Activated CD8-positive, alpha-beta memory T cell treated with anti-CD3 and anti-CD28 coated beads, Interleukin-2, amount 50 U/mL, for 4 hours (primary cell): ENCODE measurements at places on chromosomes 4 and X.

DNA sequence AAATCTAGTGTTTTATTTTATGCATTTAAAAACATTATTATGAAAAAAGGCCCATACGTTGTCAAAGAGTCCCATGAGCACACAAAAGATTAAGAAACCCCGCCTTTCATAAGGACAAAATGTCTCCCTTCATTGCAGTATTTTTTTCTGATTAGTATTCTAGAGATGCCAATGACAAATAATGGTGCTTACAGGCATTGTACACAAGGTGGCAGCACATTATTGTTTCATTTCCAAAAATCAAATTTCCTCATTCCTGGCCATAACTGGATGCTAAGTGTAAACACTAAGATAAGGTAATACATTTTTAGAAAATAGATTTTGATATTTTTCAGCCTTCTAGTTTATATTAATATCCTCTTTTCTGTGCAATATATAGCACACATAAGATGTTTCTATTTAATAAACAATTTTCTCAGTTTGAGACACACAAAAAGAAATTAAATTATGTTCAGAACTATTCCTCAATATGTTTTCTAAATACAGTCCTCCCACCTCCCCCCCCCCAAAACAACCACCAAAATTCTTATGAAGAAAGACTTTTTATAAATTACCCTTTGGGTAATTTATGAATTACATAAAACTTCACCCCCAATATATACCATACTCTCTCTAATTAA, 47.7 kb downstream of the TIGD2 start:
- no peak for DNase-seq

DNA sequence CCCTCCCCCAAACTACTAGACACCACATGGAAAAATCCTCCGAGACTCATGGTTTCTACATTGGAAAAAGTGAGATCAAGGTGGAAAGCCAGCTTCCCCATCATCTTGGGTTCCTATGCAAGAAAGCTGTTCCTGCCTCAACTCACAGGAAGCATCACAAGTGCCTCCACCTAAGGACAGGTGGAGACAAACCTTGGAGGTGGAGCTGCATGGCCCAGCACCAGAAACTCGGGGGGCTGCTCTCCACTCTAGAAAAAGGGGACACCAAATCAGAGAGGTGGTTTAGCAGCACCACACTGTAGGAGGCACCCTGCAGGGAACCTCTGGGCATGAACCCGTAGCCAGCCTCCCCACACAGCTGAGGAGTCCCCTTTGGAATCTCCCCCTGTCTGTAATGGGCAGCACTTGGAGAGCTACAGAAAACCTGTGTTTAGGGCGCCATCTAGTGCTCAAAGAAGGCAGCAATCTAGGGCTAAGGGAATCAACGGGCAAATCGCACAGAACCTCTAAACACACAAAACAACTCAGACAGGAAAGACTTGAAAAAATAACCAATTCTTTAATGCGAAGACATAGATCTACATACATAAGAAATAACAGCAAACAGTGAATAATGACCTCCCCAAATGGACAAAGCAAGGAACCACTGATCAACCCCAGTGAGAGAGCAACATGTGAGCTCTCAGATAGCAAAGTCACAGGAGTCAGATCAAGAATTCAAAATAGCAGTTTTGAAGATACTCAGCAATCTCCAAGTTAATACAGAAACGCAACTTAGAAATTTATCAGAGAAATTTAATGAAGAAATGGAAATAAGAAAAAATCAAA, 37.0 kb upstream of the ZBTB33 start:
- peak; percentile 54 for DNase-seq

- no peak for DNase-seq
Measured at GRCh38 chr4:42845586-42845985, 46.9 kb upstream of the GRXCR1 start.

- DNase-seq: no peak
Measured at GRCh38 chrX:39559229-39559628, 538.5 kb downstream of the BCOR start.

DNA sequence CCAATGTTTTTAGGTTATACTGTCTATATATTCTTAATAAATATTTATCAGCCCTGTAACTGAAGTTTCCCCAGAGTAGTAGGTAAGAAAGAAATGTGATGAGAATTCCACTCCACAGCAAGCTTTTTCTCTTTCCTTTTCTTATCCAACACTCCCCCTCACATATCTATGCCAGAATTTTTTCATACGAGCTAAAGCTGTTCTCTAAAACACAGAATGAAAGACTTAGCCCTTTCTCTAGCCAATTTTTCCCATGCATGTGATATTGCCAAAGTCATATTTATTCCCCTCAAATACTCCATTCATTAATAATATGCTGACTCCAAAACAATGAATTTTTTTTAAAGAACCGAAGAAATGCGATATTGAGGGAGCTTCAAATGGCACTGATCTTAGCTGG, 32.3 kb downstream of the VEGFC start:
- no peak for DNase-seq

DNA sequence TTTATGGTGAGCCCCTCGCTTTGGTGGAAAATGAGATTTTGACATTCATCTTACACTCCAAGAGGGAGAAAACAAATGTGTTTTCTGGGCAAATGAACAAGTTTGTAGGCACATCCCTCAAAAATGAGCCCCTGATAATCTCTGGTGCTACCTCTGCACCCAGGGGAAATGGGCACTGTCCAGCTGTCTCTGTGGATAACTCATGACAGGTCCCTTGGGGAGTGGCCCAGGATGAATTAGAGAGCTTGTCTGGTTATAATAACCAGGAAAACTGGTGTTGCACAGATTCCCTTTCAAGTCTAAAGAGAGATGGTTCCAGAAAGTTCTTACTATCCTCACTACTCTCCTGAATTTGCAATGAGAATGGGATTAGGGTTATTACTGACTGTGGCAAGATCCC, 7.5 kb downstream of the RASL11B start:
- no peak for DNase-seq

- no peak for DNase-seq
Measured at GRCh38 chrX:150463566-150463965, 100.4 kb downstream of the MAMLD1 start.

GRCh38 chr4:185559915-185560281, 24.6 kb upstream of the PDLIM3 start:
- no peak for DNase-seq

DNA sequence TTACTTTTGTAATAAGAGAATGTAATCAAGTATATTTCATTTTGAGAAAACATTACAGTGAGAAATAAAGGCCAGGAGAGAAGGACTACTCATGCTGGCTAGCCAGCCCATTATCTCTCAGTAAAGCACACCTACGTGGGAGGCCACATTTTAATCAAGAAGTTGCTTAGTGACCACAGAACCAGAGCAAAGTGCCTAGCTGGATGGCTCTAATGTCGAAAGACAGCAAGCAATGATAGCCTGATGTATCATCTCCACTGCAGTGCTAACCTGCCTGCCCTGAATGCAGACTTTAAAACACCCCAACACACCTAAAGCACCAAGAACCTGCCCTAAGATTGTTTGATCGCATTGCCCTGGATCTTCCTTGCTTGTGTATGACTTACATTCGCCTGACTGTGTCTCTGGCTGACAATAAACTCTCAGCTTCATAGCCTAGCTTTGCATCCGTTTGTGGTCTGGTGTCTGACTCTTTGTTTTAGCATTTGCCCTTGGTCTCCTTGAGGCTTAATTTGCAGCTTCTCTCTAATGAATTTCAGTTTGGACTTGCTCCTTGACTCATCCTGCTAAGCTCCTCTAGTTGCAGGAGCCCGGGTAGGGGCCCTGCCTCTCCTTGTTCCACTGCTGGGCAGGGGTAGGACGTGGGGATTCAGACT, 31.4 kb upstream of the SOWAHD start:
- DNase-seq: no peak

- DNase-seq: no peak
Measured at GRCh38 chr4:101158134-101158482, 189.2 kb downstream of the PPP3CA start.

DNA sequence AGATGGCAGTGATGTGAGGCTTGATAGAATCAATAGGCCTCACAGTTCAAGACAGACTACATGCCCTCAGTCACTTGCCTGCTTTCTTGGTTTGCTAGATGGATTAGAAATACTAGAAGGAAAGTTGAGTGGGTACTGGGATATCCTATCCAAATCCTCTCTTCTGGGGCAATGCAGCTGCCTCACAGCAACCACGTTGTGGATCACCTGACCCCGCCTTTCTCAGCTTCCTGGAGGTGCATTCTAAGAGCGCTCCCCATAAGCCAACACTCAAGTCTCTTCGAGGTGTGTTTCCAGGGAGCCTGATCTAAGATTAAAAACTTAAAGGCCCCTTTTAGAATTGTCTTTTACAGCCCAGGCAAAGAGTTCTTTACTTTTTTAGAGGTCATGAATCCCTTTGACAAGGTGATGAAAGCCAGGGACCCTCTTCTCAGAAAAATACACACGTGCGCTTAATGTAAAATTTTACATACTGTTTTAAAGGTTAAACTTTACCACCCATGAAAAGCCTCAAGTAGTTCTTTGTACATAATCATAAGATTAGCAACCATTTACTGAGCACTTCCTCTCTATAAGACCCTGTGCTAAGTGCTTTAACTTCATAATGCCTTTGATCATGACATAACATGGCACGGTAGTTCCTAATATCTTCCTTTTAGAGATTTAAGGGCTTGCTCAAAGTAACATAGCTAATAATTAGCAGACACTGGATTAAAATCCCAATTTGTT, 840 bp upstream of the RPL34 start:
- peak; percentile 31 for DNase-seq

- no peak for DNase-seq
Measured at GRCh38 chrX:143663755-143664154, 27.9 kb upstream of the SLITRK4 start.

DNA sequence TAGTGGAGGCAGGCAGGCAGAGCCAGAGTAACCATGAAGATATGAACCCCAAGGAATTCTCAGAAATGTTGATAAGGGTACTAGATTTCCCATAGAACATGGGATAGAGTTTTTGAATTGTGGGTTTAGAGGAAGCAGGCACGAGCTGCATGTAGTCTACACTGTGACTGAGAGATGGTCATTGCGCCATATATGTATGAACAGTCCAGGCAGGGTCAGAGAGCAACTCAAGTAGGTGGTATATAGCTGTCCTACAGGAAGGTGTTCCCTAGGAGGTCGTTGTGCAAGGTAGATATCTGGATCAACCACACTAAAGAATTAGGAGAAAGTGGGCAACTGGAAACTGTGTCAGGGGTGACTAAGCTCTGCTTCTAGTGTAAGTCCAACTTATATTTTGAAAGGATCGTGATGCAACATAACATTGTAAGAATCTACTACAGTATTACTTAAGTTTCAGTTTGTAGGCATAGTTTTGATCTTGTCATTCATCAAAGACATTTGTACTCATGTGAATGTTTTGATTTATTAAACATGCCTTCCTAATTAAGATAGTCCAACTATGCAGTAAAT, 94.6 kb downstream of the HPGD start:
- no peak for DNase-seq

DNA sequence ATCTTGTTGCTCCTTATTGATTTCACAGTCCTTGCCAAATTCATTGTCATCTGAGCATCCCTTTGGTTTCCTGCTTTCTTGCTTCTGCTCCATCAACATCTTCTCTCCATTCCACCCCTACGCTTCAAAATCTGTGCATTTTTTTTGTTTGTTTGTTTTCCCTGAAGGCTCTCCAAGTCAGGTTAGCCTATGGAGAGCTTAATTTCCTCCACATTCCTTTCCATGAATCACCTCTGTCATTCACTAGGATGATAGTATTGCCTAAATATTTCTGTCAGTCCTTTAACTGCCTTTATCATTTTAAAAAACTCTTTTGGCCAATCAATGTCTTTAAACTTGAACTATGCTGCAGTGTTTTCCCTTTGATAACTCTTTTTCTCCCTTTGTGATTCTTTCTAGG, 67.7 kb downstream of the PPARGC1A start:
- no peak for DNase-seq

GRCh38 chr4:103018391-103019307, 856 bp downstream of the SLC9B1 start:
- DNase-seq: no peak

DNA sequence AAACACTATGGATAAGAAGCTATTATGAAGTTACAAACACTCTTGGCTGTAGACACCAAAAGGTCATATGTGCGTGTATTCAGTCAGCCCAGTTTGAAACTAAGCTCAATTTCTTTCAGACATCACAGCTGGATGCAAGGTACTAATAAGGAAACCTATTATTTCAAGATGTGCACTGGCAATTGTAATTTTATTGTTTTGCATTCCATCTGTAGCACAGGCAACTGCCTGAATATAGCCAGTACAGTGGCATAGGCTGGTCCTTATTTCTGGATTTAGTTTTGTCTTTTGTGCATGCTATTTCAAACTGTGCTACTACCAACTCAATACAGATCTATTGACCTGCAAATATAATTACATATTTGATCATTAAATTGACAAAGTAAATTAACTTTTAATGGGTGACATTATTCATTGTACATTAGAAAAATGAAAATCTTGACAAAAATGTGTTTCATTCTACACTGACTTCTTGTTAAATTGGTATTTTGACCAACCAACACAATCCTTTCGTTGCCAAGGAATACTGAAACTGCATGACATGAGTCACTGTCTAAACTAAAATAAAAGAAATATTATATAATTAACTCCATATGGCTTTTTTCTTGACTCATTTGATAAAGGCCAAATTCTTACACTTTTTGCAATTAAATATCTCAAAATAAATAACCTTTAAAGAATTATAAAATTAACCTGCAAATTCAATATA, 594.3 kb upstream of the ADGRL3 start:
- no peak for DNase-seq

GRCh38 chrX:29297171-29297800, 710.0 kb downstream of the IL1RAPL1 start:
- no peak for DNase-seq

- no peak for DNase-seq
Measured at GRCh38 chr4:117096886-117097285, 11.5 kb upstream of the TRAM1L1 start.

DNA sequence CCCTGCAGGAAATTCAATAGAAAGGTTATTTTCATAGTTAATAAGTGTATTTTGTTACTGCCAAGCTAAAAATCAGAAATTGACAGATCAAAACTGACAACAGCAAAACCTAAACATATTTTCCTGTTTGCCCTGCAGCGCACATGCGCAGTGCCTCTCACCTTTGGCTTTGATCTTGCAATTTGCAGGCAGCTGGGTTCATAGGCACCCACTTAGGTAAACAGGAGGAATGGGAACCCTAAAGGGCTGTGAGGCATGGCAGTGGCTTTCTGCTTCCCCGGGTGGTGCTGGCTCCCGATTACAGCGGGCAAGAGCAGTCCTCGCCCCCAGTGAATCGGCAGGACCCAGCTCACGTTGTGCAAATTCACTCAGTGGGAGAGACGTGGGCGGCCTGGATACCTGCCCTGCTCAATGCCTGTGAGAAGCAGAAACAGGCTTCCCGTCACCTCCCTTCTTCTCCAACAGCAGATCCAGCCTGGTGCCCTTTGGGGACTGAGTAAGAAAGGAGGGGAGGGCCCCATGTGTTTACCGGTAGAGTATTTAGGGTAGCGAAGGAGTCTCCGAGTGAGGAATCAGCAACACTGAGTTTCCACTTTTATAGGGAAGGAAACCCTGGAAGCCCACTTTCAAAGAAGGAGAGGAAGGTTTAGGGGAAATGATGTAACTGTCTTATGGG, 25.7 kb downstream of the CCKAR start:
- no peak for DNase-seq
